Stimulated activated CD4-positive, alpha-beta T cell treated with anti-CD3 and anti-CD28 coated beads, Interleukin-2, amount 100 ng/mL, for 48 hours (primary cell): ENCODE measurements at places on chromosomes 3 and 15.

GRCh38 chr15:77029166-77030047, 34.5 kb downstream of the PSTPIP1 start:
- DNase-seq, result no peak

- no peak for DNase-seq
Observed at GRCh38 chr3:116230431-116231020, 214.8 kb downstream of the LSAMP start.

GRCh38 chr3:65151666-65152065, 463.9 kb upstream of the ADAMTS9 start:
- DNase-seq, result no peak

DNA sequence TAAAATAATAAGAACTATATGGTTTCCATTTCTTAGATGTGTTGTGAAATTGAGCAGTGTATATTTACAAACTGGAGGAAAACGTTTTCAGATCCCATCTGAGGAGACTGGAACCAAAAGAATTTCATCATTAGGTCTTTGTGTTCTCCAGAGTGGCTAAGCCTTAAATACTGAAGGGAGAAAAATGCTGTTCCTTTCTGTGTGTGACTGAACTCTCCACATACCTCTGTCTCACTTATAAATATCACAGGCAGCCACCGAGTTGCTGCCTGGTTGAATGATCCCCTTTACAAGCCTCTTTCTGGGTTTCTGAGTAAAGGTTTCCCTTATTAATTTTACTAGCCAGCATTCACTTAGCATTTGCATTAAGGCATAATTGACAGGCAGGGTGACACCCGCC, 913.9 kb upstream of the NR2F2 start:
- no peak for DNase-seq

GRCh38 chr3:98603580-98603979, 10.2 kb upstream of the CPOX start:
- no peak for DNase-seq

GRCh38 chr3:55452886-55453285, 34.2 kb downstream of the WNT5A start:
- no peak for DNase-seq

DNA sequence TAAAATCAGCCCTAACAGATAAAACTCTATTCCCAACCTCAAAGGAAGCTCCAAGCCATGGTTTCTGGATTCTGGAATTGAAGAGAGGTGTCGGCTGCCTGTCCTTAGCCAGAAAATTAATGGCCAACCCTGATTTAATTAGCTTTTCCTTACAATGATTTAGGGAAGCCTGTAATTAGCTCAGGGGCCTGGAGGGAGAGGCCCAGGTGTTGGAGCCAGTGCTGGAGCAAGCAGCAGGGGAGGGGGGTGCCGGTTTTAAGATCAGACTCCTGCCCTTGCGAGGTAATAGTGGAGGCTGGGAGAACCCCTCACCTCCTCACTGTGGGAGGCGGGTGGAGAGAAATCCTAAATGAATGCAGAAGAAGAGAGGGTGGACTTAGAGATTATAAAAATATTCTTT, 14.7 kb upstream of the ATP2B2 start:
- DNase-seq, result no peak

DNA sequence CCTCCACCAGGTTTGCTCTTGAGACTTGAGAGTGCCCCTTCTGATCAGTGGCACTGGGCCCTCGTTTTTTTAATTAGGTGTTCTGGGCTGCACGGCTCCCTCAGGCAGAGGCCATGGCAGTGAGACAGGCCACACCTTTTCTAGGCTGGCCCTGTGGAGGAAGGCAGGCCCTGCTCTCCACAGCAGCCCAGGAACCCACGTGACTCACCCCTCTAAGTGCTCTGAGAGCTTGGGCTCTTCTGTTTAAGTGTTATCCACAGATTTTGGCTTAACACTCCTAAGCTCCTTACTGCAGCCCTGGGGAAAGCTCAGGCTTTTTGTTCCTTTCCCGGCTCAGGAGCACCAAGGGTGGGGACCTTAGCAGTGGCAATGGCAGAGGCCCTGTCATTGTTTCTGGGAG, 463.2 kb upstream of the GBE1 start:
- DNase-seq, result no peak

DNA sequence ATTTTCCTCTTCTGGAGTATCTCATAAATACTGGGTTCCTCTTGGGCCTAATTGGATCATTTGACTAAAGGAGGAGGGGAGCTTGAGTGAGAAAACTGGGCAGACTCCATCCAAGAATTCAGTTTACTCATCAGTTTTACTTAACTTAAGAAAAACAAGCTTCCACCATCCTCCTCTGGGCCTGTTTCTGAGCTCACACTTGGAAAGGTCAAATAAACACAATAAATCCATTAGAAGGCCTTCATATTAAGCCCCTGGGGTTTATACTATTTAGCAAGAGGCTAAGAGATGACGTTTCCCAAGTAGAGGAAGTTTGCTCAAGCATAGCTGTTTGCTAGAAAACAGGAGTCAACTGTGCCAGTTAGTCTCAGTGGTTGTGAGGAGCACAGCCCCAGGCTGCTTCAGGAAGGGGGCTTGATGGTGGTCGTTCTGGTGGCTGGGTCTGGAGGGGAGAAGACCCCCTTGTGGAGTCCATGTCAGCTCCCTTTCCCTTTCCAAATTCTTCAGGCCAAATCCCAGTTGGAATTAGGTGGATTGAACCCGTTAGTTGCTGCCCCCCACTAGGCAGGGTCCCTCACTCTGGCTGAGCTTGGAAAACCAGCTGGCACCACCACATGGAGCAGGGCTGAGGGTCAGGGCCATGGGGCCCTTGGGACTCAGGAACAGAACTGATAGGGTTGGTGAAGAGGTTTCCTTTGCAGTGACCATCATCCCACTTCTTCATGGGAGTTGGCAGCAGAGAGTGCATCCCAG, 64.8 kb downstream of the SPSB4 start:
- DNase-seq, result no peak

GRCh38 chr3:123758081-123758564, 126.0 kb downstream of the MYLK start:
- DNase-seq, result no peak

- no peak for DNase-seq
Observed at GRCh38 chr3:122893282-122893681, 98.4 kb downstream of the SLC49A4 start.

DNA sequence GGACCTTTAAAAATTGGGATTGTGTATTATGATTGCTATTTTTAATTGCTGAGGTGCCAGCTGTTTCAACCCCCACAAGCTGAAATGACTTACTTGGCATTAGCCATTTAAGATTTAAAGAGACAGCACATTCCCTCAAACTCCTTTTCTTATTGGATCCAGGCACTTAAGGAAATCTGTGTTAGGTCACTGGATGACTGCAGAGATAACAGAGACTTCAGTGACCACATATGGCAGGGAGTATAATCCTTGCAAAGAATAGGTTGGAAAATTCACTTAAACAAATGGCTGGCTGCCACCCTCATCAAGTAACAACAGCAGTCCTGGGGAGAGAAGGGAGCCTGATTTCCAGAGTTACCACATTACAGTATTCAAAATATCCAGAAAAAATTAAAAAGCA, 66.6 kb downstream of the SLMAP start:
- DNase-seq, result no peak

DNA sequence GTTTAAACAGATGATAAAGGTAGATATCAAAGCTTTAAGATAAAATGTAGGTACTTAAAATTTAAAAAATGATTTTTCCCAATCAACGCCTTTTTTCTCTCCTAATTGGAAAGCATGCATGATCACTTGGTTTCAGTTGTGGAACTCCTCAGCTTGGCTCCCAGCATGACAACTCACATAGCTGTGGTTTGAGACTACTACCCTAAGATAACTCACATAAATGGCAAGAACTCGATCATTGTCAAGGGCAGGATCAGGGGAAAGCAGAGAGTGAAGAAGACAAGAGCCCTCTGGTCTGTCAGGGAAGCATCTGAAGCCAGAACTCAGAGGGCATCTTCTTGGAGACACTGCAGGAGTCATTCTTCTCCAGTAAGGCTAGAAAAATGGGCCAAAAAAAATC, 516.7 kb downstream of the NTRK3 start:
- no peak for DNase-seq

GRCh38 chr3:71050166-71050537, 533.4 kb downstream of the FOXP1 start:
- no peak for DNase-seq

- DNase-seq, result no peak
Observed at GRCh38 chr3:14274999-14275961, 96.7 kb downstream of the LSM3 start.

DNA sequence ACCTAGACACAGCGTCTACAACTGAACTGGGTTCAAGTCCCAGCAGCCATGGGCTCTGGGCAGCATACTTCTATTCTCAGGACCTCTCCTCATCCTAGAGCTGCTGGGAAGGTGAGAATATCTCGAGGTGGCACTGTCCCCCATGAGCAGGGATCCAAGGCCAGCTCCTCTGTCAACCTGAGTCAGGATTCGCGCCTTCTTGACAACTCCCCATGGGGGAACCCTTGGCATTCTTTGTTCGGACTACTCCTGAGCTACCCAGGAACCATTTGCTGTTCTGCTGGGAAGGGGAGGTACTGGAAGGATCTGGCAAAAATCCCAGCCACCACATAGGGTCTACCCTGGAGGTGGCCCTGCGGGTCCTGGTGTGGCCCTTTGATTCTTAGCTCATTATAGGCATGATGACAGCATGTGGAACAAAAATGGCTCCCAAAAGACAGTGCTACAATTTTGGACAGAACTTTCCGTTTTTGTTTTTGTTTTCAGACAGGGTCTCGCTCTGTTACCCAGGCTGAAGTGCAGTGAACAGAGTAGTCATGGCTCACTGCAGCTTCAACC, 22.3 kb downstream of the PLXNB1 start:
- no peak for DNase-seq

- peak; percentile 46 for DNase-seq
Observed at GRCh38 chr3:186519021-186519658, 25.0 kb downstream of the CRYGS start.
